ENCODE measurements at places on chromosomes 3 and 15. TPM values are rescaled to one million over a fixed set of nuclear protein-coding genes. Genes with fewer than 3 reads are reported as not detected.
A peak's percentile ranks its signal among the peaks of the same experiment; 100 is the strongest.

The LZTFL1 gene
- total RNA-seq, result 39.2 TPM

The MESP1 gene
- 5.9 TPM for total RNA-seq

The CILP gene
- 203 TPM for total RNA-seq

GRCh38 chr3:75176937-75177336, 487.2 kb upstream of the FRG2C start:
- H3K4me3 ChIP-seq, result no peak overlapping the region
- no peaks in the 10 kb centered on the region for H3K4me1 ChIP-seq
- no peaks in the 10 kb centered on the region for H3K27me3 ChIP-seq
- DNase-seq, result no peak

DNA sequence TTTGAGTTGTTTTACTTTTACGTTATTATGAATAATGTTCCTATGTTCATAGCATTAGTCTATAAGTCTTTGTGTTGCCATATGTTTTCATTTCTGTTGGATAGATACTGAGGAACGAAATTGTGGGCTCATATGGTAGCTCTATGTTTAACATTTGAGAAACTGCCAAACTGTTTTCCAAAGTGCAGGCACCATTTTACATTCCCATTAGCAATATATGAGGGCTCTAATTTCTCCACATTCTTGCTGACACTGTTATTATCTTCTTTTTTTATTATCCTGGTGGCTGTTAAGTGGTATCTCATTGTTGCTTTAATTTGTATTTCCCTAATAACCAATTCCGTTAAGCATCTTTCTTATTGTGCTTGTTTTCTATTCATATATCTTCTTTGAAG, 1.8 kb upstream of the PIK3R4 start:
- peak overlapping the region; percentile 81 for H3K4me3 ChIP-seq
- no peak for DNase-seq
- H3K27me3 ChIP-seq, result no peaks in the 10 kb centered on the region
- peaks cover 9% of the 10 kb centered on the region for H3K4me1 ChIP-seq

DNA sequence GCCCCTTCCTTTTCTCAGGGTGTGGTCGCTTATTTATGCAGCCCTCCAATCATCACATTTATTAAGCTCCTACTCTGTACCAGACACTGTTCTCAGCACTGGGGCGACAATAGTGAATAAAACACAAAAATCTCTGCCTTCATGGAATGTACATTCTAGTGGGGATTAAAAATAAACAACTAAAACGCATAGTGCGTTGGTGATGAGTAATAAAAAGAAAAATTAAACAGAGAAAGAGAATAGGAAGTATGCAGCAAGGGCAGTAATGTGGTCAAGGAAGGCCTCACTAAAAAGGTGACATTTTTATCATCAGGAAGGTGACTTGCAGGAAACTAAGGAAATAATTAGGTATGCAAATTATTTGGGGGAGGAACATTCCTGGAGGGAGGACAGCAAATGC, 5.1 kb downstream of the SLC51B start:
- DNase-seq, result no peak
- H3K4me3 ChIP-seq, result no peak overlapping the region
- no peaks in the 10 kb centered on the region for H3K36me3 ChIP-seq
- H3K4me1 ChIP-seq, result no peaks in the 10 kb centered on the region
- H3K27ac ChIP-seq, result no peak overlapping the region
- no peaks in the 10 kb centered on the region for H3K27me3 ChIP-seq

DNA sequence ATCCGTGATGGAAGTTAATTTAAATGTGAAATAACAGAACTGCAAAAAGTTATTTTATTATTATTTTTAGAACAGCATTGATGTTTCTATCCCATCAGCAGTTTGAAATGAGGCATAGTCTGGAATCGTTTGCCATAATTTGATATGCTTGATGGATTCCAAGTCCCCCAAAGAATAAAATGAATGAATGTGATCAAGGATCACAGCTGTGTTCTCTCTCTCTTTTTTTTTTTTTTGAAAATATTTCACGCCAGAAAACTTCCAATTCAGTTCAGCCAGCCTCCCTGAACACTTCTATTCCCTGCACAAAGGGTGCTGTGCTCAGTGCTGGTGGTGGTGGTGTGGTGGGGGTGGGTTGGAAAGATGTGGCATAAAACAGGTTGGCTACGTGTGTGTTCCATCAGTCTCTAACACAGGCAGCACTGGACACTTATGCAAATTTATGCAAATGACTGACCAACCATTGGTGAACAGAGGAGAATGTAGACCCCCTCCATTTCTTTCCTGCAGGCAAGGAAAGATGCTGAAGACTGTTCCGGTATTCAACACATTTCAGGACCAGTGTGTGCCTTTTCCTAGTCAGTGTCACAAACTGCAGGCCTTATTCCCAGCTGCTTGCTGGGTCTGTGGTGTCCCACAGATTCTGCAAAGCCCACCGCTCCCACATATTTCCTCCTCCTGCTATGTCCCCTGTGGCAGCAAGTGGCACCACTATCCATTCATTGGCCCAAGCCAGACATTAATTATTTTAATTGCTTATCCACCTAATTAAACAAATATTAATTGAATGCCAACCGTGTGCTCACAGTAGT, 10.6 kb downstream of the ARNT2 start:
- H3K27ac ChIP-seq, result no peak overlapping the region
- no peaks in the 10 kb centered on the region for H3K36me3 ChIP-seq
- no peaks in the 10 kb centered on the region for H3K27me3 ChIP-seq
- no peak overlapping the region for H3K4me3 ChIP-seq
- DNase-seq, result no peak
- H3K4me1 ChIP-seq, result no peaks in the 10 kb centered on the region

- H3K4me1 ChIP-seq, result no peaks in the 10 kb centered on the region
- H3K36me3 ChIP-seq, result no peaks in the 10 kb centered on the region
Measured at GRCh38 chr3:140238646-140239314, 303.8 kb downstream of the CLSTN2 start.

GRCh38 chr3:133760916-133761315, 14.7 kb downstream of the TF start:
- no peak overlapping the region for H3K27ac ChIP-seq
- no peaks in the 10 kb centered on the region for H3K27me3 ChIP-seq
- no peak for DNase-seq
- H3K36me3 ChIP-seq, result no peaks in the 10 kb centered on the region
- no peaks in the 10 kb centered on the region for H3K4me1 ChIP-seq

DNA sequence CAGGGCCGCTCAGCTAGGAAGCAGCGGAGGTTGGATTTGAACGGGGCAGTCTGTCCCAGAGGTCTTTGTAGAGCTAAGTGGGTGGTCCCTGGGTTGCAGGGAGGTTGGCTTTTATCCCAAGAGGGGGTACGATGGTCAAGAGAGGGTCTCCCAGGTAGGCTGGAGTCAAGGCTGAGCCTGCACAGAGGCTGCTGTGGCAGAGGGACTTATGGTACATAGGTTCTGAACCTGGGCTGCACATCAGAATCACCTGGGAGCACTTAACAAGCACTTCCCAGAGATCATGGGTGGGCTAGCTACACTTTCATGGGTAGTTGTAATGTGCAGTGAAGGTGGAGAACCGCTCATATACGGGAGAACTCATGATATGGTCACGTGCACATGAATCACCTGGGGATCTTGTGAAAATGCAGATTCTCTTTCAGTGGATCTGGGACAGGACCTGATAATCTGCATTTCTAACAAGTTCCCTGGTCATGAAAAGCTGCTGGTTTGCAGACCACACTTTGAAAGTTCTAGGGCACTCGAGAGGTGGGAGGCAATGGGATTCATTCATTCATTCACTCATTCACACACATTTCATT, 2.9 kb upstream of the RASGRF1 start:
- H3K27me3 ChIP-seq, result peaks cover 4% of the 10 kb centered on the region
- no peak for DNase-seq
- no peak overlapping the region for H3K27ac ChIP-seq
- no peaks in the 10 kb centered on the region for H3K4me1 ChIP-seq

DNA sequence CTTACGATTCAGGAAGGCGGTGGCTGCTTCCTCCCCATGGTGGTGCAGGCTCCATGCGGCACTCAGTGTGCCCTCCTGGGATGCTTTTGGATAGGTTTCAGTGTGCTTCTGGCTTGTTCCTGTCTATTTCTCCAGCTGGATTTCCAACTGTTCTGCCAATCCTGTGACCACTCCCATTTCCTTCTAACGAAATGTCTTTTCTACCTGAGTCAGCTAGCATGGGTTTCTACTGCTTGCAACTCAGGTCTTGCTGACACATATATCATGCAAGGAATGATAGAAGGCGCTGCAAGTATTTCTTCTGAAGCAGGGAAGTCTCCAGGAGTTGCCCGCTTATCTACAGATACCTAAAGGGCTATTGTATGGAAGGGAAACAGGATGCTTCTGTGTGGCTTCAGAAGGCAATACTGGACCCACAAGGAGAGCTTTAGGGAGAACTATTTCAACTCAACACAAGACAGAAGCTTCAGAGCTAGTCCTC, 244.4 kb downstream of the OPA1 start:
- no peak overlapping the region for H3K4me3 ChIP-seq
- no peaks in the 10 kb centered on the region for H3K36me3 ChIP-seq
- H3K27me3 ChIP-seq, result no peaks in the 10 kb centered on the region
- H3K27ac ChIP-seq, result no peak overlapping the region
- no peaks in the 10 kb centered on the region for H3K4me1 ChIP-seq

GRCh38 chr3:104316118-104316517, 1050.6 kb upstream of the ALCAM start:
- no peak overlapping the region for H3K27ac ChIP-seq
- no peaks in the 10 kb centered on the region for H3K36me3 ChIP-seq
- DNase-seq, result no peak
- H3K4me1 ChIP-seq, result no peaks in the 10 kb centered on the region
- H3K27me3 ChIP-seq, result no peaks in the 10 kb centered on the region
- H3K4me3 ChIP-seq, result no peak overlapping the region

- no peak overlapping the region for H3K27ac ChIP-seq
- H3K4me3 ChIP-seq, result no peak overlapping the region
- H3K27me3 ChIP-seq, result no peaks in the 10 kb centered on the region
- H3K4me1 ChIP-seq, result no peaks in the 10 kb centered on the region
- DNase-seq, result no peak
Measured at GRCh38 chr3:105984837-105985236, 116.0 kb upstream of the CBLB start.

GRCh38 chr3:172557515-172558220, 34.4 kb upstream of the TNFSF10 start:
- H3K27me3 ChIP-seq, result no peaks in the 10 kb centered on the region
- peaks cover 9% of the 10 kb centered on the region for H3K4me1 ChIP-seq
- peak overlapping the region; percentile 56 for H3K27ac ChIP-seq
